ENCODE measurements at places on chromosomes 6 and 20.

GRCh38 chr6:72534236-72534635 is 87.6 kb upstream of the KCNQ5 start:
- DNase-seq: no peak

GRCh38 chr6:170374571-170375444 is 68.2 kb downstream of the FAM120B start:
- DNase-seq: no peak

GRCh38 chr20:21395051-21395665 is 2.2 kb downstream of the NKX2-4 start:
- DNase-seq: no peak

DNA sequence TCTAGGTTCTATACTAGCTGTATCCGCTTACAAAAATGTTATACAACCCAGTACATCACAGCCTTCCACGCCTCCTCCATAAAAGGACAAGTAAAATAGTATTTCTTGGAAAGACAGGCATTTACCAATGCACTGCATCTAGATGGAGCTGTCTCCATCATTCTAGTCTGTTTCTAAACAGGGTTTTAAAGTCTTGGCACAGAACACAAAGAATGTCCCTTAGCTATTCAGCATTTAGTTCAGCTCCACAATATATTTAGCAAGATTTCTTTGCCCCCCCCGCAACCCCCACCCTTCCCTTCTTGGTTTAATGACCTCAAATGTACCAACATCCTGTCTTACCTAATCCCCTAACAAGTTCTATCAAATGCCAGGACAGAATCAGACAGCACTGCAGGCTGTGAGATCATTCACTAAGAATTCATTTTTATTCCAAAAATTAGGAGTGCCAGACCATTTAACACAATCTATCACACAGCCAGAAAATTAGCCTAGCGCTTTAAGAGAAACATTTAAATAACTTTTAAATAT is 198.6 kb downstream of the BACH2 start:
- DNase-seq: no peak

DNA sequence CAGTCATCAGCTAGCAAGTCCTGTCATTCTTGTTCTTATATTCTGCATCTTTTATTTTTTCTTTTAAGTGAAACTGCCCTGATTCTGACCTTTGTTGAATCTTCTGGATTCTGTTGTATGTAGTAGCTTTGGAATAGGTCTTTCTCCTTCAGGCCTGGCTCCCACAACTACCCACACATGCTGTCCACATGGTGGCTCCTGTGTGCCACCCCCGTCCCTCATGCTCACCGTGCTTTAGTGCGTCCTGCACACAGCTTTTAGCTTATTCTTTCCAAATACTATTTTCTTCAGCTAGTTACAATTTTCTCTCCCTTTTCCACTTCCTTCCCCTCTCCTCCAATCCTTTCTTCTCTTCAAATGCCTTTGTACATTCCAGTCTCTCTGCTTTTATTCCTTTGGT is 61.8 kb downstream of the CTNNBL1 start:
- no peak for DNase-seq

DNA sequence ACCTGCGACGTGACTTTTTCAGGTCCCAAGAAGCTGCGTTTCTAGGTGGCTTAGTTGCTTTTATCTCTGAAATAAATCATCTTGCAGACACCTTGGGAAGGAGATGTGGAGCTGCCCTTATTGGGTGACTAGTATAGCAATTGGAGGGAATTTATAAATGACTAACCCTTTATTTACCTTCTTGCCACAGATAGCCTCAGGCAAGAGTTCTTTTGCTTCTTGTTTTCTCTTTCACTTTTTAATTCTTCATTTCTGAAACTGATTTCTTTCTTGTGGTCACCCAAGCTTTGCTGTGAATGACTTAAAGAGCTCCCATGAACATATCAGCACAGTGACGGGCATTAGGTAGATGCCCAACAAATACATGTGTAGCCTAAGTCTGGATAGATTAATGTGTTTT is 3.0 kb downstream of the ADGRF4 start:
- DNase-seq: no peak

- DNase-seq: no peak
Observed at GRCh38 chr6:31115941-31116560, 1.5 kb downstream of the PSORS1C1 start.

GRCh38 chr6:40340196-40340595 is 247.0 kb downstream of the LRFN2 start:
- DNase-seq: no peak

DNA sequence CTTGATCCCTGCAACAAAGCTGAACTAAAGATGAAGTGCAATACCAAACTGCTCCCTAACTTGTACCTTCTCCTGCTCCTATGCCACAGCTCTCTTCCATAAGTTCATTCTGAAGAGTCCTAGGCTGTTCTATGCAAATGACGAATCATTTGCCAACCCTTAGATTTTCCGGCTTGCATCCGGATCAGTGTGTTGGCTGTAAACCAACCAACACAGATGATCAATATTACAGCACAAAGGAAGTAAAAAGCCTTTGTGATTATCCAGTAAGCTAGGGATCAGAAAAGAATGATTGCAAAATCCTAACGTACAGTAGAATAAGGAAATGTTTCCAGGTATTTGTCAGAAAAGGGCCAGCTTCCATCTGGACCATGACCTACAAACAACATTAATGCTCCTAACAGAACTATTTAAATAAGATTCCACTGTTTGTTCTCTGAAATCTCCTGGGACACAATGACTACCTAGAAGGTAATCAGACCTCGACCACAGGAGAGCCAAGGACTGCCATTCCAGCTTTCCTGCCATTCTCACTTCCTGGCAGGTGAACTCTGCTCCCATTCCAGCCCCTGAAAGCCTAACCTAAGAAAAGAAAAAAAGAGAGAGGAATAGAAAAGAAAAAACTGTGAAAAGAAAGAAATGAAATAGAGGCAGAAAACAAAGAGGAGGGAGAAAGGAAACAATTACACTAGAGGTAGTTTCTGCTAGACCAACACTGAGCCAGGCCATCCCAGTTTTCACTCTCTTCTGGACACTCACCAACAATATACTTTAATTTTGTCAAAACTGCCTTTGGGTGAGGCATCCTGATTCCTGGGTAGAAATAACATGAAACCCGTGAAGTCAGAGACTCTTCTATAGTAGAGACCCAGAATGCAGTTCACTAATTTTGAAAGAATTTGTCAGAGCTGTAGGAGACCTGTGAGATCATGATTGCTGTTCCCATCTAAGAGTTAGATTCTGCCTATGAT is 19.7 kb downstream of the GMDS start:
- DNase-seq: no peak

DNA sequence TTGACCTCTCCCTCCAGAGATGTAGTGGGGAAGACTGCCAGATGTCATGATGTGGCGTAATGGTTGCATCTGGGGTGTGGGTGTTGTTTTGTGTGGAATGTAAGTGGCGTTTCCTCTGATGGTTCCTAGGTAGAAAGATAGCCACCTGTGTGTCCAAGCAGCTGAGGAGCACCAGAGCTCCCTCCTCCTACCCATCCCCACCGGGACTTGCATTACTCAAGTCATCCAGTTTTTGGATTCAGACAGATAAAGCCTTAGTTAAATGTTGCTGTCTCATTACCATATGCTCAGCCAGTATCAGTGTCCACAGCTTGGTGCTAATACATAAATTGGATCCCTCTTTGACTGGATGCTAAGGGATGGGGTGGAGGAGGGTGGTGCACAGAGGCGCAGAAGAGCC is 282.3 kb downstream of the TBC1D7 start:
- no peak for DNase-seq

- DNase-seq: no peak
Observed at GRCh38 chr20:36815454-36816091, 42.0 kb upstream of the DSN1 start.

DNA sequence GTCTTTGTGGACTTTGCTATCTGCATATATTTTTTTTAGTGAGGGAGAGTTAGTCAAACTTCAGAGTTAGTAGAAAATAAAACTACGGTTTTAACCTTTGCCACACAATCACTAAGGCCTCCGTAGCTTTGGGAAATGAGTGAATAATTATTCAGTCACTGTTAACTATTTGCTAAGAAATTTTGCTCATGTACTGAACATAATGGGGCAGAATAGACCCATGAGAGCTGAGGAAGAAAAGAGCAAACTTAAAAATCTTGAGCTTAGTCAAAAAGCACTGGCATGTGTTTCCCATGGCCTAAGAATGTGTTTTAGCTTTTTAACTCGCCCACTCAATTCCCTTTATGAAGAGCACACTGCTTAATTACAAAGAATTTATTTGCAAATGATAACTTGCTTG is 60.4 kb upstream of the SUPT3H start:
- no peak for DNase-seq

DNA sequence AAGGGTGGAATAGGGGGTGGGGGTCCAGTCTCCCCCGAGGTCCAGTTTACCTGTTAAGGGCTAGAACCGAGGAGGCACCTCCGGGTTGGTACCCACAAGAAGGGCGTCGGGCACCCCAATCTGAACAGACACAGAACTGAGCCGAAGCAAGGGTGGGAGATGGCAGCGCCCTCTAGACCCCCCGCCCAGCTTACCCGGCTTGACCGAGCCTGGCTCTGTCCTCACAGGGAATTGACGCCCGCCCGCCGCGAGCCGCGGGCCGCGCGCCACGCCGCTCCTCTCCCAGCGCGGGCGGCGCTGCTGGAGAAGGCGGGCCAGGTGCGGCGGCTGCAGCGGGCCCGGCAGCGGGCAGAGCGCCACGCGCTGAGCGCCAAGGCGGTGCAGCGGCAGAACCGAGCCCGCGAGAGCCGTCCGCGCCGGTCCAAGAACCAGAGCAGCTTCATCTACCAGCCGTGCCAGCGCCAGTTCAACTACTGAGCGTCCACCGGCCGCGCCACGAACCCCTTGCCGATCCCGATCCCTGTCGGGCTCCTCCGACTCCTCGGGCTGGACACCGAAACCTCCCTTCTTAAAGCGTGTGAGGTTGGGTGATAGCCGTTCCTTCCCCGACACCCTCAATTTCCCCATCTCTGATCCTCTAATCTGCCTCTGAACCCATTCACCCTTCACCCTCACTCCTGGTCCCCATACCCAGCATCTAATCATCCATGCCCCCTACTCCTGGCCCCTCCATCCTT is 5.9 kb downstream of the TP53INP2 start:
- DNase-seq: no peak

DNA sequence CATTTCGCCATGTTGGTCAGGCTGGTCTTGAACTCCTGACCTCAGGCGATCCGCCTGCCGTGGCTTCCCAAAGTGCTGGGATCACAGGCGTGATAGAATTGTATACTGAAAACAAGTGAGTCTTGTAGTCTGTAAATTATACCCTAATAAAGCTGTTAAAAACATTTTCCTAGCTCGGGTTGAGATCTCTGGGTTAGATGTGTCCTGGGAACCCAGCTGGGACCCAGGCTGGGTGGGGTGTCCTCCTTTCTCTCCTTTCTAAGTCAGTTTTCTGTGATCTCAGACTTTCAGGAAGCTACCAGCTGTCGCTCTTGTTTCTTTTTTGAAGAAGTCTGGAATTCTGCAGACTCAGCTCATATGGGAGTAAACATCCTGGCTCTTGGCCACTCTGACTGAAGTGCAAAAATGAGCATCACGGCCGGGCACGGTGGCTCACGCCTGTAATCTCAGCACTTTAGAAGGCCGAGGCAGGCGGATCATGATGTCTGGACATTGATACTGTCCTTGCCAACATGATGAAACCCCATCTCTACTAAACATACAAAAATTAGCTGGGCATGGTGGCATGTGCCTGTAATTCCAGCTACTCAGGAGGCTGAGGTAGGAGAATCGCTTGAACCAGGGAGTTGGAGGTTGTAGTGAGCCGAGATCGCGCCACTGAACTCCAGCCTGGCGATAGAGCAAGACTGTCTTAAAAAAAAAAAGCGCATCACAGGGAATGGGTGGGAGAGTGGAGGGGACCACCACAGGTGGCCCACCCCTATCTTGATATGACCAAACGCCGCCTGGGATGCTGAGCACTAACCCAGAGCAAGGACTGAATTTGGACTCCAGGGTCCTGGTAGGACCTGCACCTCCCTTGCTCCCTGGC is 9.9 kb upstream of the PCIF1 start:
- DNase-seq: no peak

DNA sequence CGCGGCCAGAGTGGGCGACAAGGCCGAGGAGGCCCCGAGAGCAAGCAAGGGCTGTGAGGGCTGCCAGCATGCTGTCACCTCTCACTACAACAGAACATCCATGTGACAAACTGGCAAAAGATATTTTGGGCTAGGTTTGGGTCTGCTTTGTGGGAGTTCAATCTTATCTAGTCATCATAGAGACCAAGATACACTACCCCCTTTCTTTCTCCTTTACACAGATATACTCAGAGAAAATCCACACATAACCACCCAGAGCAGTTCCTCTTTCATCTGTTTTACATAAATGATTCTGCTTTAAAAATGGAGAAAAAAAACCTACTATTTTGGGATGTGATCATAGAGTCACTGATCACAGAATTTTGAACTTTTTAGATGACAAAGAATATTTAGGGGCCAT is 16.8 kb downstream of the SOX4 start:
- no peak for DNase-seq

- DNase-seq: no peak
Observed at GRCh38 chr6:105318660-105319059, 84.2 kb downstream of the PREP start.

GRCh38 chr6:125922322-125922860 is 34.2 kb upstream of the HINT3 start:
- DNase-seq: no peak

DNA sequence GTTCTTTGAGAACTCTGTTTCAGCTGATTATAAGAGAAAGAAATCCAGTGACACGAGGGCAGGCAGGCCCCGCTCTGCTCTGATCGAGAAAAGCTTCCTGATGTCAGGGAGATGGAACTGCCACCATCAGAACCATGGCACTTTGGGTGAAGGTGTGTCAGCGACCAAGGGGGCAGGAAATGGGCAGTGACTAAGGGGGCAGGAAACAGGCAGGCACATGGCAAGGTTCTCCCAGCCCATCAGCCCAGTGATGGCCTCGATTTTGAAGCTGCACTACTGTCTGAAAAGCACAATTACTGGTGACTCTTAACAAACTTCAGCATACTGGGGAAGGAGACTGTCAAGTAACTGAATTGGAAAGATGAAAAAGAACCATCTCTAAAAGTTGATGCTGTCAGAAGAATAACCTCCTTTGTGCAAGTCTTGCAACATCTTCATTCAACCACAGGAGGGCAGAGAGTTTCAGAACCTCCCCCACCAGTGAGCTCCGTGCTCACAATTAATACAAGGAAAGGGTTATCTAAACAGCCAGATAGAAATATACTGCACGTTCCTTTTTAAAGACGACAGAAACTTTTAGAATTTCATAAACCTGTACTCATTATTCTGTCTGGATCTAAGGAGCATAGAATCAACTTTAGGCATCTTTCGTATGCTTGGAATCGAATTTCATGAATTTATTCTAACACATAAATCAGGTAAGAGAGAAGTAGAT is 39.1 kb downstream of the TMX4 start:
- DNase-seq: peak; percentile 24
